ENCODE measurements at places on chromosomes 3 and 15.
A peak's percentile ranks its signal among the peaks of the same experiment; 100 is the strongest.

GRCh38 chr3:69122403-69122802 is at the start of gene LMOD3:
TSS of gene LMOD3 (minus strand) at chr3:69122595. CDS start at chr3:69122386, 209 bp downstream.
- DNase-seq, result no peak

GRCh38 chr15:57041416-57041815 is 123.0 kb downstream of the TCF12 start:
- DNase-seq, result no peak

- no peak for DNase-seq
Observed at GRCh38 chr15:73005032-73005431, 47.2 kb upstream of the NEO1 start.

- no peak for DNase-seq
Observed at GRCh38 chr15:40118473-40118872, 9.8 kb upstream of the BMF start.

DNA sequence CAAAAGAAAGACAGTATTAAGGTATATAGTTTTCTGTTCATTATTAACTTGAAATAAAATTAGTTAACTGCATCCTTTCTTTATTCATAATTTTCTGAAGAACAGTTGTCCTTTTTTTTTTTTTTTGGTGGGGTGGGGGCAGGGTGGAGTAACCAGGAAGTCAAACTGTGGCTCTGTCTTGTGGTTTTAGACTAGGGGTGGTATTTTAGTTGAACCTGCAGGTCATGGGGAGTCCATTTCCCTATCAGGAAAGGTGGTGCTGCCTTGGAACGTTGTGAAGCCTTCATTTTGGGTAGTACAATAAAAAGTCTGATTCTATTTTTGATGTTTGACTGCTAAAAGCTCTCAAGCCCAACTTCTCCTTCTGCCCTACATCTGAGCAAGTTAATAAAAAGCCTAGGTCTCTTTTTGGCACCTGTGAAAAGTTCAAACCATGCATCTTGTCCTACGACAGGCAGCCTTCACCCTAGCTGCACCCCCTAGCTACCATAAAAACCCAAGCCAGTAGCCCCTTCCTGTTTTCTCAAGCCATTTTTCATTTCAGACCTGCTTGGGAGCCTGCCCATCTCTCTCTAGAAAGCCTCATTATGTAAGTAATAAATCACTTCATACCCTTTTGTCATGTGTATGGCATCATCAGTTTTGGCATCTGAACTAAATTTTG is 31.2 kb upstream of the RIOX2 start:
- DNase-seq, result no peak

- DNase-seq, result no peak
Observed at GRCh38 chr3:120161902-120162301, 67.7 kb upstream of the GSK3B start.

DNA sequence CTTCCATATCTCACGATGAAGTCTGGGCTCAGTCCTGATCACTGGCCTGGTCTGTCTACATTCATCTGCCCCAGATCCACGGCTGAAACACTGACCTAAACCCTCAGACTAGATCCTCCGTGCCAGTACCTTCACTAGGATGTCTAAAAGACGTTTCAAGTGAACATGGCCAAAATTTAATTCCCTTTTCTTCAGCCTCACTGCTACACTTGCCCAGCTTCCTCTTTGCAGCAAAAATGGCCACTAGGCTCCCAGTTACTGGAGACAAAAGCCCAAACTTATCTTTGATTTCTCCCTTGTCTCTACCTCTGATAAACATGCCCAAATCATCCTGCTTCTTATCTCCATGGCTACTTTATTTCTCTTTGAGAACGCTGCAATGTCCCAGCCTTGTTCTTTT is 1.7 kb downstream of the RASSF1 start:
- DNase-seq, result no peak

GRCh38 chr15:77846986-77847385 is 214.3 kb upstream of the LINGO1 start:
- DNase-seq, result no peak

GRCh38 chr15:83066034-83066733 is 868 bp downstream of the BTBD1 start:
- no peak for DNase-seq

DNA sequence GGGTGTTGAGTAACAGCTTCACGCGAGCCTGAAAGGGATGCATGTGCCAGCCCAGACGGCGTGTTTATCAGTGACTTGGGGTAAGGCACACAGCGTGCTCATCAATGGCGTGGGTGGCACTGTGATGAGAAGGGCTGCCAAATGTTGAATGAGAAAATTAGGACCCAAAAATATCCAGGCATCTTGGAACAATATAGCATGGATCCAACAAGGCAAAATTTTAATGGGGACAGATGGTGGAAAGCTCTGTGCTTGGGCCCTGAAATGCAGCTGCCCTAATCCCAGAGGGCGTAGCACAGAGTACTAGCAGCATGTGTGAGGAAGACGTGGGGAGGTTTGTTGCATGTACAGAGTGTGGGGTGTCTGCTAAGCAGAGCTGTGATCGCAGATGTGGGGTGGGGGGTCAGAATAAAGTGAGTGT is 48.9 kb downstream of the SSUH2 start:
- DNase-seq, result no peak

GRCh38 chr3:66405701-66406091 is 95.1 kb downstream of the LRIG1 start:
- DNase-seq, result peak; percentile 37

DNA sequence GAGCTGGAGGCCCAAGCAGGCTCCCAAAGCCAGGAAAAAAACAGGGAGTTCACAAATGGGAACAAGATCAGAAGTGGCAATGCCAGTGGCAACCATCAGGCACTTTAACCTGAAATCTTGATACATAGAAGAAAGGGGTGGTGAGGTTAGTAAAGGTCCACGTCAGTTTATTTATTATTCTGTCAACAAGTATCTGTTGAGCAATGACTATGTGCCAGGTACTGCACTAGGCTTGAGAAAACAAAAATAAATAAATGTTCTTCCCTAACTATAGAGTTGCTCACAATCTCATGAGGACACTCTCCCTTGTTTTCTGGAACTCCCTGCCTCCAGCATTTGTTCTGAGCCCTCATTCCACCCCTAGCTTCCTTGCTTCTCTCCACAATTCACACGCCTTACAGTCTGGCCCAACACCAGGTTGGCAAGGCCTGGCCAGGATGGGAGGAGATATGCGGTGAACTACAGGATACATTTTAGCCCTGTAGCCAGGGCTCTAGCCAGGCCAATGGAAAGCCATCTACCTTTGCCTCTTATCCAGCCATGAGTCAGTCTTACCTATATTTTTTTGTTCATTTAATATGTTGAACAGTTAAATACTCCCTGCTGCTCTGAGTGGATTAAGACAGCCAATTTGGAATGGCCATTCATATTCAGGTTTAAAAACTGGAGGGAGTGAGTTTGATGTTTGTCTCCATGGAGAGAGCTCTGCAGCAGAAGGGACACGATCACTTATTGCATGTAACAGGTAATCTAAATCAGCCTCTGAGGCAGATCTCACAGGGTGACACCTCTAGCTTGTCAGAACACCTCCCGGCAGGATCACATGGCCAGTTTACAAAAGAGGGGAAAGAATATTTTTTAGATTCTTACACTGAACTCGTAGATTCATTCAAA is 161.9 kb upstream of the ATP11B start:
- DNase-seq, result no peak

DNA sequence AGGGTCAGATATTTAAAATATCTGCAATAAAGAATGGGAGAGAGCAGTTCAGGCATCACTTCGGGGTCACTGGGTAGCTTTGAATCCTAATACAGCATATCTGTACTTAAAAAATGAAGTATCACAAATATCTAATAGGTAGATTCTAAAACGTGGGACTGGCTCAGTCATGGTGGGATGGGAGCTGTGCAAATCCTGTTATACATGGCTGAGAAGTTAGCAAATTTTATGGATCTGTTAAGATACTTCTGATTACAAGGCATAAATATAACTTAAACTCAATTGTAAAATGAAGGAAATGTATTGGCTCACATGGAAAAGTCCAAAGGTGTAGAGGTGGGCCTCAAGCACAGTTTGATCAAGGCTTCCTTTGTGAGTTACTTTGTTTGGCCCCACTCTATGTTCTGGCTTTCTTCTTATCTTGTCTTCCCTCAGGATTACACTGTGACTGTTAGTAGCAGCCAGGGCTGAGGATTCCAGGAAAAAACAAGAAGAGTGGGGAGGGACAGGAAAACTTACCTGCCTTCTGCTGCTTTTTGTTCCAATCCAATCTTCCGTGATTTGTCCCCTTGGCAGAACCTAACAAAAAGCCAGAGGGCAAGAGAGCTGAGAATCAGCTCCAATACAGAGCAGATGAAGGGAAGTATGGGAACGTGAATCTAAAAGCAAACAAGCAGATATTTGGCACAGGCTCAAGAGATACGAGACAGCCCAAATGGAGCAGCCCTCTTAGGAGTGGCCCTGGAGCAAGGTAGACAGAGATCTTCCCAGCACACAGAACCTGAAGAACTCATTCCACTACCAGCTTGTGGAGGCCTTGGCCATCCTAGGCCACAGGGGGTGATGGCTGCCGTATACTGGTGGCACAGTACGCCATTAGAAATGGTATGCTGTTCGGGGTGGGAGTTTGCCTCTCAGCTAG is 10.9 kb downstream of the PAQR9 start:
- DNase-seq, result no peak

- DNase-seq, result no peak
Observed at GRCh38 chr15:100867433-100867832, 12.2 kb upstream of the ALDH1A3 start.

DNA sequence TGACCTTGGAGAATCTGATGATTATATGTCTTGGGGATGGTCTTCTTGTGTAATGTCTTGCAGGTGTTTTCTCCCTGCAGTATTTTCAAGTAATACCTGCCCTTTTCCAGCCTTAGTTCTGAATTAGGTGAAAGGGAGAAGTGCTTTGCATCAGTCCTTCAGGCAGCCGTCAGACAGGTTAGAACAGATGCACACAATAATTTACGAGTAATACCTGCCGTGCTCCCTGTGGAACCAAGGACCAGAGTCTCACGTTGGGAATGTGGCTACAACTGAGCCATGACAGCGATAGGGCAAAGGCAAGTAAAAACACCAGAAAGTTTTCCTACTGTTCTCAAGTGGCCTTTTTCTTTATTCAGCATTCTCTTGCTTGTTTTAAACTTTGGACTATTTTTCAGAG is 69.1 kb downstream of the CHCHD6 start:
- no peak for DNase-seq

- DNase-seq, result no peak
Observed at GRCh38 chr3:194843556-194843955, 157.9 kb downstream of the FAM43A start.

Measured in caudate nucleus (tissue), 63 donors.